Neural crest cell (in vitro differentiated cells): ENCODE measurements at places on chromosomes 6 and 20.

DNA sequence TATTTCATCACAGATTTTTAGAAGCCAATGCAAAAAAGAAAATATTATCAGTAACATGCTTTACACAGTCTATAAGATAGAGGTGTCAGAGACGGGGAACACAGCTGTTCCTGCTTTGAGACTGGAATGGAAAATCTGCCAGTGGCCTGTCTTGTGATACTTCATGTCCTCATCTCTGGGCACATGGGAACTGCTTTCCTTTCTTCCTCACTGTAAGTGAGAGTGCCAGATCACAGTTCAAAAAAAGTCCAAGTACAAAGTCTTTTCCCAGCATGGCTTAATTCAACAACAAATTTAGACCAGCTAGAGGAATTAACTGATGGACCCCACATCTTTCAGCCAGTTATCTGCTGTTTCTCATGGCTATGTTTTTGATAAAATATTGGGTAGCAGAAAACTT, 490.4 kb downstream of the CDKAL1 start:
- no peak for DNase-seq

DNA sequence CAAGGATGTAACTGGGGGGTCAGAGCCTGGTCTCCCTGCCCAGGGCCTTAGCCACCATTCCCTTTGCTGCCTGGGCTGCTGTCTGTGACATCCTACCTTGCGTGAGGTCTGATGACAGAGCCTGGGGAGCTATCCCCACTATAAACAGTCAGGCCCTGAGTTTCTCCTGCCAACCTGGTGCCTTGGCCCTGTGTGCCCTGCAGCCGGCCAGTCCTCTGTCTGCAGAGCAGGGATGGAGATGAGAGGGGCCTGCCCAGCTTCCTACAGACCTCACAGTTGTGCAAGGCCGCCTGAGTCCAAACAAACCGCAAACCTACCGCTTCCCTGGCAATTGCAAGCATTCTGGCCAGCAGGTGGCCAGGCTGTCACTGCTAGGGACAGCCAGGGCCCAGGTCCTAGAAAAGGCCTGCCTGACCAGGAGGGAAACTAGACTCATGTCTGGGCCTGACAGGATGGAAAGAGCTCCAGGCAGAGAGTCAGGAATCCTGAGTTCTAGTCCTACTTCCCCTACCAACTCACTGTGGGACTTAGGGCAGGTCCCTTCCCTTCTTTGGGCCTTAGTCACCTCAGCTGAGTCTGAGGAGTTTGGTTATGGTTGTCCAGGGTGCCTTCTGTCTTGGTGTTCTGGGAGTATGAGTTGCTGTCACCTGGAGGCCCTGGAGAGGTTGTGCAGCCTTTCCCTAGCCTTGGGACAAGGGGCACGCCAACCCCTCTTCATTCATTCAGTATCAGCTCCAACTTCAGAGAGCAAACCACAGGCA, 86.2 kb downstream of the VEGFA start:
- DNase-seq, result no peak

DNA sequence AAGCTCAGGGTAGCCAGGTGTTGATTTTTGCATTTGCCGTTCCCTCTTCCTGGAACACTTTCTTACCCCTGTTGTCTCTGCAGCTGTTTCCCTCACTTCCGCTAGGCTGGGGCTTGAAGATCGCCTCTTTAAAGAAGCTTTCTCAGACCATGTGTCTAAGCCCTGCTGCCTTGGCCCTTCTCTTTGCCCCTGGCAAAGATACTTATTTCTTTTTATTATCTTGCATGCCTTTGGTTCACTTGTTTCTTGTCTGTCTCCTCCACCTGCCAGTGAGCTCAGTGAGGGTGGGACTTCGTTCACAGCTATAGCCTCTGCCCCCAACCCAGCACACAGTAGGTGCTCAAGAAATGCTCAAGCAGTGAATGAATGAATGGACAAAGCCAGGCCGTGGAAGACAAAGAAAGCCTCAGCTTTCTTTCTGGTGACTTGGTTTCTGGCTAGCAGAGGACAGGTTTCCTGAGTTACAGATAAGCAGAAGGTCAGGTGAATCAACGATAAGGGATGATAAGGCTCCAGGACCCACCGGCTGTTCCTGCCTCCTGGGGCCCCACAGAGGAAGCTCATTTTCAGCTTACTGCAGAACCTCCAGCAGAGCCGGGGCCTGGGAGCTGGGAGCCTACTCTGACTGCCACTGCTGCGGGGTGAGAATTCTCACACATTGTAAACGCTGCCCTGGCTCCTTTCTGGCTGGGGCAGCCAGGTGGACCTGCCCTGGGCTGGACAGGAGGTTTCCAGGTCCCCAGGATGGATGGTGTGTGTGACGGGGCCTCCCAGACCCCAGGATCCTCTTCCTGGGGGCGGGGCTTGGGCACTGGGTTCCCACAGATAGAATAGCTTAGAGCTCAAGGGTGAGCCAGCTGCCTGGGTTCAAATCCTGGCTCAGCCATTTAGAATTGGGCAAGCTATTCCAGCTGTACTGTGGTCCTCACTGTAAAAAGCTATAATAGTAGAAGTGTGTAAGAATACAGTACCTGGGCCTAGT, 29.8 kb downstream of the SNAI1 start:
- DNase-seq, result no peak

GRCh38 chr20:17799575-17800227, 99.9 kb downstream of the BANF2 start:
- no peak for DNase-seq

- peak; percentile 50 for DNase-seq
These were observed at the start of gene SLCO4A1 for GRCh38 chr20:62642051-62642665. Gene SLCO4A1, plus strand, starts transcription at chr20:62642503. Its CDS starts 13,952 bp downstream, at chr20:62656455.

DNA sequence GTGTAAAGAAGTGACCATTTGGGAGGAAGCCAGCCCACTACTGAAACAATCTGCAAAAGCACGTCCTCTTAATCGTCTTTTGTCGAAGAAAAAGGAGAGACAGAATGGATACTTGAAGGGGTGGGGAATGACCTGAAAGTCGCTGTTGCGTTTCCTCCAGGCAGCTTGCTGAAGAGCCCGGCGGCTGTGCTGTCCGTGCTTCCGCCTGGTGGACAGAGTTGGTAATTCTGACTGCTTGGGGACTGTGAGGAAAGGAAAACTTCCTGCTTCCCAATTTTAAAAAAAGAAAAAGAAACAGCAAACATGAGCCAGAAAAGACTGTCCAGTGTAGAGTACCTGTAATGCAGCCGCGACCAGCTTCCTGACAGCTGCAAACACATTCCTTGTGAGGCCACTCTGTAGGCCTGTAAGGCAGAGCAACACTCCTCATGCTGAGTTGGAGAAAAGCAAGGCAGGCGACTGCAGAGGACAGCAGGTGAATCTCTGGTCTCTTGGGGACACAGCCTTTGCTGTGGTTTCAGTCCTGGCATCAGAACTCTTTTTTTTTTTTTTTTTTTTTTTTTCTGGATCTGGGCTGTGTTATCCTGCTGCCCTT, 251.1 kb upstream of the TBX18 start:
- DNase-seq, result peak; percentile 61

- no peak for DNase-seq
These were observed 153.7 kb upstream of the RIPOR2 start for GRCh38 chr6:25089442-25089841.

DNA sequence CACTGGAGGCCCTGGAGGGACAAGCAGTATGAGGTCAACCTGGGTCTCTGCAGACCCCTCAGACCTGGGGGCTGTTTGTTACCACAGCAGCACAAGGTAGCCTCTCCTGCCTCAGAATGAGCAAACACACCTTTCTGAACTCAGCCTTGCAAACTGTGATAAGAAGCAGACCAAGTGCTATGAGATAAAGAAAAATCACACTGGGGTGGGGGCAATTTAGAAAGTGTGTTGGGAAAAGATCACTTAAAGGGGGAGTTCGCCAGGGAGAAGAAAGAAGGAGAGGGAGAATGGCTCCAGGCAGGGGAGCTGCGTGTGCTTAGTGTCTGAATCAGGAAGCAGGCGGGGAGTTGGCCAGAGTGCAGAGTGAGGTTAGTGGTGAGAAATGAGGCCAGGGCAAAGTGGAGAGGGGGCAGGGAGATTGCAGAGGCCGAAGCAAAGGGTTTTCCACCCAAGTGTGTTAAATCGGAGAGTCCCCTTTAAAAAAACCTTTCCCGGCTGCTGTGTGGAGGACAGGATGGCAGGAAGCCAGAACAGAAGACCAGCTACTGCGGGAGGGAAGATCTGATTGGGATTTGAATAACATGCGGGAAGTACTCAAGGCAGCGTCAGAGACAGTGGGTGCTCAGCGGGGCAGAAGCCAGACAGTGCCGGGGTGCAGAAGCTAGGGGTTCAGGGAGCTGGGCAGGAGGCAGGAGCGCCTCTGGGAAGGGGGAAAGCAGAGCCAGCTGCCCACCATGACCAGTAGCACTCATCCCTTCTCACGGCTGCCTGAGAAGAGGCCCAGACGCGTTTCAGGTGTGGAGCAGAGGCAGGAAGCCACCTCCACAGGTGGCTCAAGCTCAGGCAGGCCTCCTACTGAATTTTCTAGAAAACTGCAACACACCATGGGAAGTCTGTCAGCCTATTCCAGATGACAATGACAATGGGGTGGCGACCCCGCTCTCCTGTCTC, 9.0 kb downstream of the ADA start:
- DNase-seq, result no peak

GRCh38 chr6:32883789-32884188, 29.8 kb downstream of the PSMB9 start:
- DNase-seq, result no peak

- peak; percentile 23 for DNase-seq
These were observed 15.8 kb upstream of the FAM8A1 start for GRCh38 chr6:17584241-17584803.

DNA sequence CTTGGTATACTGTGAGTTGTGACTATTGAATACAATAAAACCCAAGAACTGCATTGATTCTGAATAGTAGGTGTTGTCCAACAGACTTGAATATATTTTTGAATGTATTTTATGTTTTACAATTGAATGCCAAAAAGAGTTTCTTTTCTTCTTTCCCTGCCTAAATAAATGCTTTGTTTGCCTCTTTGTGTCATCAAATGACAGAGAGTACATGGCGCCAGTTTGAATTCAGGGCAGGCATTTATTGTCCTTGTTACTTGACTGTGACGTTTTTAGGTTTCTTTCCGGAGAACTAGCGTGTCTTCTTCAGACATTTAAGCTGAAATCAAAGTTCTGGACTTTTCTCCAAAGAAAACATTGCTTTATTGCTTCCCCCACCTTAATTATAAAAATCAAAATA, 16.6 kb downstream of the KIF3B start:
- no peak for DNase-seq

DNA sequence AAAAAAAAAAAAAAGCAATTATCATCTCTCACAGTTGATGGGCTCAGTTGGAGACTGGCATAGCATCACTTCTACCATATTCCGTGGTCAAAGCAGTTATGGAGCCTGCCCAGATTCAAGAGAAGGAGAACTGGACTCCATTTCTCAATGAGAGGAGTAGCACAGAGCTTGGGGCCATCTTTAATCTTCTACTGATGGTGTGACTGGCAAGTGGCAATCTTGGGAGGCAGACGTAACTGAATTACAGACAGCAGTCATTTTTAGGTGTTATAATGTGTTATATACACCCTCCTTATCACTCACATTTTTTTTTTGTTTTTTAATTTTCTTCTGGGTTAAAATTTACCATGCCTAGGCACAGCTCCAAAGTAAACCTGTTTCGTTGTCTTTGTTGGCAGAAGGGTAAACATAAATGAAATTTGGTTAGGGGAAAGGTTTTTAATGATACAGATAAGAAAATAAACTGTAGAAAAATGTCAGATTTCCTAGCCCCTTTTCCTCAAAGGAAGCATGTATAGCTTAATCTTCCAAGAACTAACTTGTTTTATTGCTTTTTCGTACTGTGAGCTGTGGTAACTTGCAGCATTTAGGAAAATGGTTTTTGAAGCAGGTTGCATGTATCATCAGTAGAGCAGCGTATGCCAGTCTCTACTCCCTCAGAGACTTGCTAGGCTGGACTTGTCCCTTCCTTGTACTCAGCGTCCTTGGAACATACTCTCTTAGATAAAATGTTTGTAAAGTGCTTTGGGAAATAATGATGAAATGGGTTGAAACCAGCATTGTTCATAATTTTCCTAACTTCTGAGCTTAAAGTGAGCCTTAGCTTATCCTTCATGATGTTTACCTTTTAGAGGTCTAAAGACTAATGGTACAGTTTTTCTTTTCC, 25.7 kb downstream of the ZFAND3 start:
- DNase-seq, result no peak

GRCh38 chr6:113352029-113352801, 504.9 kb upstream of the MARCKS start:
- DNase-seq, result no peak

GRCh38 chr6:168905451-168906090, 348.1 kb downstream of the THBS2 start:
- DNase-seq, result no peak
